Forelimb muscle (tissue), 1 donor: ENCODE measurements at places on chromosomes 11 and 22. TPM values are rescaled to one million over a fixed set of nuclear protein-coding genes. Genes with fewer than 3 reads are reported as not detected.
A peak's percentile ranks its signal among the peaks of the same experiment; 100 is the strongest.

DNA sequence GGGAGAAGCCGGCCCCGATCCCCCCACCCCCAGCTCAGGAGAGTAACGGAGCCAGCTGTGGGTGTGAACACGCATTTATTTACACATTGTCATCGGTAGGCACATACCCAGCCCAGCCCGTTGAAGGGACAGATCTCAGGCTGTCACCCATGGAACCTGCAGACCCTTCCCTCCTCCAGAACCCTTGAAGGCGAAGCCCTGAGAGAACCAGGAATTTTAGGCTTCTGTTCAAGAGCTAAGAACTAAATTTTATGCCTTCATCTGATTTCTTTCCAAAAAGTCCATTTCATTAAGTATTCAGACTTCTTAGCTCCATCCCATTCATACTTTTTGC, 379 bp upstream of the BRMS1 start:
- no peak for DNase-seq

- no peak for DNase-seq
These were observed 31.4 kb upstream of the VPREB1 start for GRCh38 chr22:22213231-22213630.

DNA sequence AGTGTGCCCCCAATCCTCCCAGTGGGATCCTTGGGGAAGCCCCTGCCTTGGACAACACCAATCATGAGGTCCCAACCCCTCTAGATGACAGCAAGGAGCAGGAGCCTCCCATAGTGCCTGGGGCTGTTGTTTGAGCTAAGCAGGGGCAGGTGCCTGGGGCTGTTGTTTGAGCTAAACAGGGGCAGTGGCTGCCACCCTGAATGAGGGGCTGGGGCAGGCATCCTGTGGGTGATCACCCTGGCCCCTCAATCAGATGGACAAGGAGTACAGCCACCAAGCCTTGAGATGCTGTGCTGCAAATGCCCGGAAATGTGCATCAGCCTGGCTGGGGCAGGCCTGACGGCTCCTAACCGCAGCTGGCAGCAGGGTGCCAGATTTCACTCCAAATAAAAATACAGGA, 66.7 kb downstream of the MYEOV start:
- no peak for DNase-seq

Gene CDC42BPG
- 0.91 TPM for polyA plus RNA-seq

DNA sequence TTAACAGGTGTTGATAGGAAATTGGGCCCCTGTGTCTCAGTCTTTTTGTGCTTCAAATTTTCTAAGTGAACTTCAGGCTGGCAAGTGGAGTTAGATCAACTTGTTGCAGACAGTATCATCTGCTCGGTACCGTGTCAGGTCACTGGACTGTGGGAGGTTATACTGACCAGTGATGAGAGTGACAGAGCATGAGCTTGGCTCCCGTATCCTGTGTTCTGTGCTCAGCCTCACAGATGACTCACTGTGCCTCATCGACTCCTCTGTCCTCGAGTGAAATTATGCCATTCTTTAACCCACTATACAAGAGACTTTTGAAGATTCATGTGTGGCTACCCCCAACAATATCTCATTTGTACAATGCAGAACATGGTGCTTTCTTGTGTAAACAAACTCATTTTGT, 7.9 kb downstream of the GRAP2 start:
- no peak for DNase-seq

- no peak for DNase-seq
These were observed 24.9 kb downstream of the UBE2L3 start for GRCh38 chr22:21592422-21592821.

DNA sequence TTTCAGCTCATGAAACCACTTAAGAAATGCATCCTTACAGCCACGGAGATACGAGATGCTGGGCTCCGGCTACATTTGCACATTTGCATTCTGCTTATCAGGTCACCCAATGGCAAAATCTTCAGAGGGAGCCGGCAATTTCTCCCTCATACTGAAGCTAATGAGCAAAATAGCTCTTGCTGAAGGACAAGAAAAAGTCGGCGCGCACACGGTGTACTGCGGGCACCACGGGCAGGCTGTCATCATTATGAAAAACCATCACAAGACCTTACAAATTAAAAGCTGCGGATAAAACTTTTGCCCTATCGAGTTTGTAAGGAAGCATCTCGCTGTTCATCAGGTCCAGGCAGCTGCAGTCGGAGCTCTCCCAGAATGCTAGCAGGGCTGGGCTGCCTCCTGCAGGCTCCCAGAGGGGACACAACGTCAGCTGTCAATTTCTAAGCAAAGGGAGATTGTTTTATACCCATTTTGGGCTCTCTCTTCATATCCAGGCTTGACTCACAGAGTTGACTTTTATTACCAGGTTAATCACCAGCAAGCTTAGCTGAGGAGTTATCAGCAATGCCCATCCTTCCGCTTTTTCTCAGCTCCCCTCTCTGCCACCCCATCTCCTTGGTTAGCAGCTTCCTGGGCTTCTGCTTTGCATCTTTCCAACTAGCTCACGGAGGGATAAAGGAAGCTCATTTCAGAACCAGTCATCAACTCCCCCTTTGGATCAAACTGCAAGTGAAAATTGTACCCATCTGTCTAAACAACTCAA, 375.1 kb downstream of the OPCML start:
- no peak for DNase-seq

Gene MRGPRX3
- polyA plus RNA-seq, result not detected

GRCh38 chr11:2794968-2795322, 90.6 kb downstream of the CDKN1C start:
- no peak for DNase-seq

- peak; percentile 54 for DNase-seq
These were observed 13.6 kb upstream of the LGR4 start for GRCh38 chr11:27485930-27486773.
